AG09309 (cell line): ENCODE measurements at places on chromosomes 3 and 15.
A peak's percentile ranks its signal among the peaks of the same experiment; 100 is the strongest.

DNA sequence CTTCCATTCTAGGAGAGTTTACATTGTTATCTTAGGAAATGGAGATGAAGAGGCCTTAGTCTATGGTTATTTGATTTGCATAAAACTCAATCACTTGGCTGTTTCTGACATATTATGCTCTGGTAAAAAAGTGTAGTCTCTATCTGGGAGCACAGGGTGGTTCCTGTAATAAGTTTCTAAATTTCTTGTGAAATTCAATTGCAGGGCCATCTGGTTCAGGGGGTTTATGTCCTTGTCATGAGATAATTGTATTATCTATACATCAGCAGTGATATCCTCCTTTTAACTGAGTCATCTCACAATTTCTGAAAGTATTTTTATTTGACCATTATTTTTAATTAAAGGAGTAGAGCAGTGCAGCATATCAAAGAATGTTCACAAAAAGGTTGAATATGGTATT, 203.3 kb downstream of the MFSD1 start:
- DNase-seq, result no peak

- no peak for DNase-seq
These were observed 330.6 kb upstream of the LMCD1 start for GRCh38 chr3:8170971-8171508.

DNA sequence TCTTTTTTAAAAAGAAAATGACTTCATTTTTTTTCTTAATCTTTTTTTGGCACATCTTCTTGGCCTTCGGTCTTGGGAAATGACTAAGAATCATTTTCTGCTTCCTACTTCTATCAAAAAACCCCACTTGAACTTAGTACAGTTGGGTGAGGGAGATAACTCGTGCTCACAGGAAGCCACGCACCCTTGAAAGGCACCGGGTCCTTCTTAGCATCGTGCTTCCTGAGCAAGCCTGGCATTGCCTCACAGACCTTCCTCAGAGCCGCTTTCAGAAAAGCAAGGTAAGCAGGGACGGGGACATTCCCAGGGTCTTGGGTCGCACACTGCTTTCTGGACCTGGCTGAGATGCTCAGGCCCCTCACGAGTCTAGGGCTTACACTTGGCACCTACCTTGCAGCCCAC, at the start of gene CCR4:
CCR4 (plus strand) TSS at position 235 of the 402 bp plus-strand sequence. CDS start 1,779 bp downstream, outside the sequence.
- DNase-seq, result no peak

DNA sequence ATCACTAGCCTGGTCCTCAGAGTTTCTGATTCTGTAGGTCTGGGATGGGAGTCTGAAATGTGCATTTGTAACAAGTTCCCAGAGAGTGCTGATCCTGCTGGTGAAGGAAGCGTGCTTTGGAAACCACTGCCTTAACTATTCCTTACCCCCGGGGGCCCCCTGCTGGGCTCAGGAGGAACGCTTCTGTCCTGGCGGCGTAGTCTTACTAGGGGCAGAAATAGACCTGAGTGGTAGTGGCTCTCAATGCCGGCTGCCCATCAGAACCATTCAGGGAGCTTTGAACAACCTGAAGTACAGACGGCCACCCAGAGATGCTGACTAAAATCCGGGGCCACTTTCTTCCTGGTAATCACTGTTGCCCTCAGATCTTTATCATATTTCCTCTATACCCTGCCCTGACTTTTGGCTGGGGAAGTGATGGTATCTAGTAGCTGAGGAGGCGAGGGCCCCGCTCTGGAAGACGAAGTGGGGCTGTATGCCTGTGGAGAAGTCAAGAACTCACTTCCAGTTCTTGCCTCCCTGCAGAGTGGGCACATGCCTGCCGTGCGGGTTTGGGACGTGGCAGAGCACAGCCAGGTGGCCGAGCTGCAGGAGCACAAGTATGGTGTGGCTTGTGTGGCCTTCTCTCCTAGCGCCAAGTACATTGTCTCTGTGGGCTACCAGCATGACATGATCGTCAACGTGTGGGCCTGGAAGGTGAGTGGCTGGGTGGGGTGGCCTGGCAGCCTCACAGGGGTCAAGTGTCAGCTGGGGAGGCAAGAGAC, 16.3 kb upstream of the JMJD7 start:
- peak; percentile 43 for DNase-seq

DNA sequence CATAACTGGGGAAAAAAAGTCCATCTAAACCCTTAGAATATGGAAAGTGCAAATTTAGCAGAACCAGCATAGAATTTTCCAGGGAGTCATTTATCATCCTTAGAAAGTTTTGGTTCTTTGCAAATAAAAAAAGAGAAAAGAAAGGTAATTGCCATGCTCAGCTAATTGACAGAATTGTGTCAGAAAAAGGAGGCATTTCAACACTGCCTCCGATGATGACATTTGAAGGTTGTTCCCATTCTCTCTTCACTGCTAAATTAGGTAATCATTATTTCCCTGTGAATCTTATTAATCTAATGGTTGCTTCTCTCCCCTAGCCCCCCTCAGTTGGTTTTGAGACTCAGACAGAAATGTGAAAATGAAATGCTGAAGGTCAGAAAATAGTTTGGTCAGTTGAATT, 139.2 kb downstream of the PDCD6IP start:
- DNase-seq, result no peak

DNA sequence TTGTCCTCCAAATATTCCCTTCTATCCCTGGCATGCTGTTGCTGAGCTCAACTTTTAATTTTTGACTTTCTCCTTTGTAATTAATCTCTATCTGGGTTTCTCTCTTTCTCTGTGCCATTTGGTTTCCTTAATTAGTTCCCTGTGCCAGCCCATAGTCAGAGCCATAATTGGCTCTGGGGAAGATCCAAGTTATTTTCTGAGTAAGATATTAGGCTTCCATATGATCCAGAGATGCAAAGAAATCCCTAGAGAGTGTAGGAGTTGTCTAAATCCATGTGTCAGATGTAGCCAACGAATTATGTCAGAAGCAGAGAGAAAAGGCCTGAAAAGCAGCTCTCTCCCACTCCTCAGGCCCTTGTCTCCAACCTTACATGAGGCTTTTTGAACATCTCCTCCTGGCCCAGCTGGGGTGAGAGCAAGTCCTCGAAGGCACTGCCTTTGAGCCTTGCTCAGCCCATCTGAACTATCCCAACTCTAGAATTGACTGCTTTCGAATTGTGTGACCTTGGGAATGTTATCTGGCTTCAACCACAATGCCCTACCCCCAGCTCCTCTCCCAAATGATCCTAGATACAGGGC, 46.4 kb downstream of the MOBP start:
- DNase-seq, result no peak

DNA sequence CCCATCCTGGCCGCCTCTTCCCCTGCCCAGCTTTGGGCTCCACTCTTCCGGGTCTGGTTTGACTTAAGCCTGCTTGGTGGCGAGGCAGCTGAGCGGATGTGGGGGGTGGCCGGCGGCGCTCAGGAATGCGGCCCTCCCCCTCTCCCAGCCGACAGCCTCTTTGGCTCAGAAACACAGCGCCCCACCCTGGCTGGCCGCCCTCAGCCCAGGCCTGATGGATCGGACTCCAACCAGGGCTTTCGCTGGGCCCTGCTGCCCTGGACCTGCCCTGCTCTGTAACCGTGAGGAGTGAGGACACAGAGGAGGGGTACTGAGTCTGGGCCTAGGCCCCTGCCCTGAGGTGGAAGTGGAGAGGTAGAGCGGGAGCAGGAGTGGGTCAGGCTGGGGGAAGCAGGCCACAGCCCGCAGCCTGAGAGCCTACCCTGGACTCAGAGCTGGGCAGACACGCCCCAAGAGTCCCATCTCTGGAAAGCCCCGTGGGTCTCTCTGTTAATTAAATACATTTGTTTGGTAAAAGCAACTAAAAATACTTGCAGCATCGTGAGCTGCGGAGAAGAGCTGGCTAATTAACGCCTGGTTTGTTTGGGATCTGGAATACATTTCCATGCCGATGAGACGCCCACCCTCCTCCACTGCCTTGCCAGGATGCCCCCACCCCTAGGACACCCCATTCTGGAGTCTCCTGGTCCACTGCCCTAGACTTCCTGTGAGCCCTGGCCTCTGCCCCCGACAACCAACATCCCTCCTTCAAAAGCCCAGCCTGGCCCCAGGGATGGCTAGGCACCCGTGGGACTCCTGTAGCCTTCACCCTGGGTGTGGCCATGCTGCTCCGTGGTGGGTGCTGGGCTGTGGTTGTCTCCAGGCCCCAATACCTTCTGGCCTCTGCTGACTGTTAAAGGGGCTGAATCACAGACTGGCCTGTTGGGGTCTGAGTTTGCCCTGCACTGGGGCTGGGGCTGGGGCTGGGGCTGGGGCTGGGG, 19.6 kb downstream of the PLXNA1 start:
- DNase-seq, result peak; percentile 70

GRCh38 chr15:31606931-31607497, 280.4 kb downstream of the KLF13 start:
- DNase-seq, result no peak

DNA sequence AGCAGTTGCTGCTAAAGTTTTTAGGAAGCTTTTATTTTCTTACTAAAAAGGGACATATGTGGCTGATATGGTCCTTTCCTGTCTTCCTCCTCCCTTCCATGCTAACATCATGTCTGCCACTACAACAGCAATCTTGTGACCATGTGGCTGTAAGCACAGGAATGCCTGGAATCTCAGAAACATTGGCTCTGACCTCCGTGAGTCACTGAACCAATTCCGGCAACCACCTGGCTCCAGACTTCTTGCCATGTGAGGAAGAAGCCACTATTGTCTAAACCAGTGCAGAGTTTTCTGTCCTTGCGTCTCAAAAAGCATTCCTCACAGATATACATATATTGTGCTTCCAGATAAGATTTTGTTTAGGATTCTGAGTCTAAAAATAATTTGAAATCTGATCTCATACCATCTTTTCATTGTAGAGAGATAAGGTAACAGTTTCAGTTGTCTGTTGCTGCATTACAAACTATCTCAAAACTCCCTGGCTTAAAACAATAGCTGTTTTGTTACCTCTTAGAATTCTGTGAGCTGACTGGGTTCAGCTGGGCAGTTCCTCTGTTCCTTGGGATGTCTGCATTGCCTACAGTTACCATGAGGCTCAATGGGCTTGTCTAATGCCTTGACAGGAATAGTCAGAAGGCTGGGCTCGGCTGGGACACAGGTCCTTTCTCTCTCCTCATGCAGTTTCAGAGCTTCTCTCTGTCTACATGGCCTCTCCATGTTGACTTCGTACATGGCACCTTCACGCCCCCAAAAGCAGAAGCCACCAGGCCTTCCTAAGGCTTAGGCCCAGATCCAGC, 77.3 kb upstream of the MAGI1 start:
- DNase-seq, result peak; percentile 80

DNA sequence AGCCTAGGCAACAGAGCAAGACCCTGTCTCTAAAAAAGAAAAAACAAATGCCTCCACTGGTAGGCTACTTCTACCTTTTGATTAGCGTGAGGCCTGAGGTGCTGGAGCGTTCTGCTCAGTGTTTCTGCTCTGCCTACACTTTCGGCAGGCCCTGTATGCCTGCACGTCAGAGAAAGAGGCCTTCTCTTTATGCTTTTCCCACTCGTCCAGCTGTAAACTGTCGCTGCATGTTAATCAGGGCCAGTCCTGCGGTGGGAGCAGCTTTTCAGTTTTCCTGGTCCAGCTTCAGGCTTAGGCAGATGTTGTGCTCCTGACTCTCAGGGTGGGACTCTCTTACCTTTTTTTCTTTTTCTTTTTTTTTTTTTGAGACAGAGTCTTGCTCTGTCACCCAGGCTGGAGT, 25.3 kb downstream of the CSPG5 start:
- no peak for DNase-seq

DNA sequence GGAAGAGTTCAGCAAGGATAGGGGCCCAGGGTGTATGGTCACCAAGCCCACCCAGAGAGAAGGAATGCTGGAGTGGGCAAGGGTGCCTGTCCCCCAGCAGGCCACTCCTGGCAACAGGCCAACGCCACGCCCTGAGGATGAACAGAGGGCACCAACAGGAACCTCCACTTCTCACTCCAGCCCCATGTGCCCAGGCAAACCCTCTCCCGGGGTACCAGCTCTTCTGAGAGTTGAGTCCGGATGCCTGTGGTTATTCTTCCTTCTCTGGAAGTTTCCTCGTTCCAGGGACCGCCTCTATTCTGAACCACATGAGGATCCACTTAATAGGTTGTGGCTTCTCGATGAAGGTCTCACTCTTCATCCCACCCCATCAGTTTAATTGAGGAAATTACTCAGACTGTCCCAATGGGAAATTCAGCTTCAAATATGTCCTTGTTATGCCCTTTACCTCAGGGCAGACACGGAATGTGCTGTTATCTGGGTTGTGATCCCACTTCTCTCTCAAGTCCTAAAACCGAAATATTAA, 114.3 kb downstream of the LIPC start:
- no peak for DNase-seq

DNA sequence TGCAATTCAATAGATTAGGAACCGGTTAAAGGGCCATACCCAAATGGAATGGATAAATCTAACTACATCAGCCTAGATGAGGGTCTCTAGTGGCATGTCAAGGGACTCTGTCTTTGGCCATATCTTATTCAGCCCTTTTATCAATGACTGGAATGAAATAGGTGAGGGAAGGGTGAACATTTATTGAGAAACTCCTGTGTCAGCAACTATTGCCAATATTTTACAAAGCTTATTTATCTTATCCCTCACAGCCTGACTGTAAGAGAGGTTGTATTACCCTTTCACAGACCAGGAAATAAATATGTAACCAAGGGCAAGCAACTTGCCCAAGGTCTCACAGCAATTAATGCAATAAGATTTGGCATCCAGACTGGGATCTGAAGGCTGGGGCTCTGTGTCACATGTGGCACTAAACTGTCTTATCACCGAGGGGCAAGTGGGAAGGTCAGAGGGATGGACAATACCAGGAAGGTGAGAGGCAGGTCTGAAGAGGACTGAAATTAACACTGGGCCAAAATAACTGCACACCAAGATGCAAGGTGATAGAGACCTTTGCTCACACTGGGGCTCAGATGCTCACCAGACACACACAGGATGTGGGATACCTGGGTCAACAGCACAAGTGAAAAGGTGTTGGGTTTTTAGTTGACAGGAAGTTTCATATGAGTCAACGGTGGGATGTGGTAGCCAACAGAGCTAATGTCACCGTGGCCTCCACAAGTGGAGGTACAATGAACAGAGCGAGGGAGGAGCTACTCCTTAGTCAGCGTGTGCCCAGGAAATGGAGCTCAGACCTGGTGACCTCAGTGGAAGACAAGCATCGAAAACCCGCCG, 261.3 kb downstream of the RPLP1 start:
- DNase-seq, result no peak

DNA sequence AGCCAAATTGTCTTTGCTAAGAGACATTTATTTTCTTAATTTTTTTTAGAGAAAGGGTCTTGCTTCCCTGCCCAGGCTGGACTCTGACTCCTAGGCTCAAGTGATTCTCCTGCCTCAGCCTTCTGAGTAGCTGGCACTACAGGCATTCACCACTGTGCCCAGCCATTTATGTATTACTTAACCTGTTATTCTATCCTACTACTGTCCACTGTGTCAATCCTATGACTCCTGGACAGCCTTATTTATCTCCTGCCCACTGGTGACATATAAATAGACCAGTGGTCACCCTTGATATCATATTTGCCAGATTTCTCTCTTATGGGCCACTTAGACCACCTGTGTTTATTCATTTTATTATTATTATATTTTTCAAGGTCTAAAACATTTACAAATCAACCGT, 161.4 kb downstream of the ROBO1 start:
- DNase-seq, result no peak
